ENCODE measurements at places on chromosomes 6 and 20.

GRCh38 chr6:73409395-73409794 lies 14.8 kb downstream of the DDX43 start:
- no peak for DNase-seq

DNA sequence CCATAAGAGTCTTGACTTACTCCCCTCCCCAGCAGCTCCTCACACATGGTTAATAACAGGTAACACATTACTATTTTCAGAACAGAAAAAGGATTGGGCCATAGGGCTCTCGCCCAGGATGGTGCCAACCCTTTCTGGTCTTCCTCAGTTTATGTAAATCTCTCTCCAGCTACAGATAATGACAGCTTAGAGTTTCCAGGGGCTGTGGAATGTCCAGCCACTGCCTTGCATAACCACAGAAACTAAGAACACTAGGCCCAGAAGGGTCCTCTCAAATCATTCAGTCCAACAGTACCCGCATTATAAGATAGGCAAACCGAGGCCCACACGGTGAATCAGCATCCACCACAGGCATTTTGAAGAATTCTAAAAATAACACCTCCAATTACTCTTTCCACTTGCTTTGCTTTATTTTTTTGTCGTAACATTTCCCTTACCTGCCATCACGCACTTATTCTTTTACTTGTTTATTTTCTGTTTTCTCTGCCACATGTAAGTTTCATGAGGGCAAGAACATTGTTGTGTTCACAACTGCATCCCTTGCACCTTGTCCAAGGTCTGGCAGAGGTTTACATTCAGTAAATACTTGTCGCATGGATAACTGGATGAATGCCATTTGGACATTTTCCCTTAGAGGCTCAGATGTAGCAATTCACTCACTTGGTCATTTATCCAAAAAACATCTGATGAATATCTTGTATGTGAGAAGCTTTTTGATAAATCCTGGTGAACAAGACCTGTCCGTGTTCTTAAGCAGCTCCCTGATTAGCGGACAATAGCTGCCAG lies 6.4 kb upstream of the SDC4 start:
- DNase-seq = no peak

DNA sequence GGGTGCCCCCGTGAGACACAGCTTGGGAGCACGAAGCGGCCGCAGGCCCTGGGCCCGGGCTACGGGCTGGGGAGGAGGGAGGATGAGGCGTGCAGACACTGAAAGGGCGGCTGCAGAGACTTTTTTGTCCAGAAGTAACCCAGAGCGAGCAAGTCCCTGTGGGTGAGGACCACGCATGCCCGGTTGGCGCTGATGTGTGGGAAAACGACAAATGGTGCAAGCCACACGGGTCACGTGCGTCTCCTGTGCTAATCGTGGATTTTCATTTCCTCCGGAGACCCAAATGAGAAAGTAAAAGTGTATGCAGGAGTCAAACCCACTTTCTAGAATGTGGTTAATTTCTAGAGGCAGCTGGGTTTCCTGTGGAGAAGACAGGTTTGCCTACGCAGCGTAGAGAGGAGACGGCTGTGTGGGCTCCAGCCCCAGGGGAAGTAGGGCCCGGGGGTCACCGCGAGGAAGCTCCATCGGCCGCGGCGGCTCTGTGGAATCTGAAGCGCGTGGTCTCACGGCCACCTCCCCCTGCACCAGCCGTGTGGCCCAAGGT lies 19.0 kb downstream of the DLL1 start:
- DNase-seq = no peak

GRCh38 chr20:62937268-62938104 lies 461 bp upstream of the GID8 start:
- DNase-seq = peak; percentile 23

DNA sequence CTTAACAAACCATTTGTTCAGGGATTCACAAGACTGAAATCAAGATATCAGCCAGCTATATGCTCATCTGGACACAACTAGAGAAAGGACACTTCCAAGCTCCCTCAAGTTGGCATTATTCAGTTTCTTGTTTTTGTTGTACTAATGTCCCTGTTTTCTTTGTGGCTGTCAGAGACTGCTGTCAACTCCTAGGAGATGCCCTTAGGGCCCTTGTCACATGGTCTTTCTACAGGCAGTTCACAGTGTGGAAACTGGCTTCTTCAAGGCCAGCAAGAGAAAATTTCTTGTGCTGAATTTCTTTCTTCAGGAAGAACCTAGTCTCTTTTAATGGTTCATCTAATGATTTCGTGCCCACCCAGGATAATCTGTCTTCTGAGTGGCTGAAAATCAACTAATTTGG lies 677.2 kb upstream of the MAN1A1 start:
- no peak for DNase-seq

DNA sequence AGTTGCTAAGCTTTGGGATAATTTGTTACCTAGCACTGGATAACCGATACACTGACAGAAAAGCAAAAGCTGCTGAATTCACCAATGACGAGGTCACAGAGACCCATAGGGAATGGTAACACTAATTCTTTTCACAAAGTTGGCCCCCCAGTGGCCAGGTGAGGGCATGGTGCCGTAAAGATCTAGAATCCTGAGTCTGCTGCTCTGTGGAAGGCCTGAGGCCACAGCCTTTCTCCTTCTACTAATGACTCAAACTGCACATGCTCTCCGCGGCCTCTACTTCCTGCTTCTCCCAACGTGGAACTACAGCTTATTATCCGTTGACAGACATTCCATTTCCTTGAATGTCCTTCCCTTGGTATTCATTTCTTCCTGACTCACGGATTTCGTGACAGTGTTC lies 127.1 kb downstream of the OPRM1 start:
- no peak for DNase-seq

DNA sequence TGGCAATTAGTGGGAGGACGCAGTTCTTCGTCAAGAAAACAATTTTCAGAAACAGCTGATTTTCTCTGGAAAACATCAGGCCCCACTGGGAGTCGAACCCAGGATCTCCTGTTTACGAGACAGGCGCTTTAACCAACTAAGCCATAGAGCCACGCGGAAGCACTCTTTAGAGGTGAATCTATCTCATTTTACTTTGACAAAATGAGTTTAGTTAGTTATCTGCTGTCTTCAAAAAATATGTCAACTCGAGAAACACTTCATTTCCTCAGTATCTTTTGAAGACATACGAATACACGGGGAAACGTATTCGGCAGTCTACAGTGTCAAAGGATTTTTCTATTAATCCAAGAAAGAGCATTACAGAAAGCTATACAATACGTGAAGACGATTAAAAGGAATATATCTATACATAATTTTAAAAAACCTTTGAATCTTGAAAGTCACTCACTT lies 26.7 kb downstream of the GPX6 start:
- no peak for DNase-seq

- no peak for DNase-seq
These were observed 16.2 kb upstream of the PKHD1 start for GRCh38 chr6:52103623-52104022.

GRCh38 chr6:159931846-159932245 lies 37.0 kb upstream of the IGF2R start:
- no peak for DNase-seq

DNA sequence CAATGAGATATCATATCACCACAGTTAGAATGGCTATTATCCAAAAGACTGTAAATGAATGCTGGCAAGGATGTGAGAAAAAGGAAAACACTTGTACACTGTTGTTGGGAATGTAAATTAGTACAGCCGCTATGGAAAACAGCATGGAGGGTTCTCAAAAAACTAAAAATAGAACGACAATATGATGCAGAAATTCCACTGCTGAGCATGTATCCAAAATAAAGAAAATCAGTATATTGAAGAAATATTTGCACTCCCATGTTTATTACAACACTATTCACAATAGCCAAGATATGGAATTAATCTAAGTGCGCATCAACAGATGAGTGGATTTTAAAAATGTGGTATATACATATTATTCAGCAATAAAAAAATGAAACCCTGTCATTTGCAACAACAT lies 898.9 kb upstream of the MAN1A1 start:
- DNase-seq = no peak

DNA sequence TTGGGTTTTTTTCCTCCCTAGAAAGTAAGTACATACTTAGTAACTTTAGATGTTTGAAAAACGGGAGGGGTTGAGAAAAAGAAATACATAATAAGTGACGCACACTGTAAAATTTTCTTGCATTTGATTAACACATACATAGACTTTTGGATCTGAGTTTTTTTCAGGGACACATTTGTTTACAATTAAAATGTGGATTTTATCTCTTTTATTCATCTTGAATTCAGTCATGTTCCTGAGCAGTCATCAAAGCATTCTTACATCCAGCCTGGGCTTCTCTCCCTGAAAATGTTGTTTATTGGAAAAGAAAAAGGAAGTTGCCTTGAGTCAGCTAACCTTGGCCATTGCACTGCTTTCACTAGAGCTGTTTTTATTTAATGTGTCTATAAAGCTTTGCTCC lies 8.7 kb upstream of the RPP40 start:
- no peak for DNase-seq

DNA sequence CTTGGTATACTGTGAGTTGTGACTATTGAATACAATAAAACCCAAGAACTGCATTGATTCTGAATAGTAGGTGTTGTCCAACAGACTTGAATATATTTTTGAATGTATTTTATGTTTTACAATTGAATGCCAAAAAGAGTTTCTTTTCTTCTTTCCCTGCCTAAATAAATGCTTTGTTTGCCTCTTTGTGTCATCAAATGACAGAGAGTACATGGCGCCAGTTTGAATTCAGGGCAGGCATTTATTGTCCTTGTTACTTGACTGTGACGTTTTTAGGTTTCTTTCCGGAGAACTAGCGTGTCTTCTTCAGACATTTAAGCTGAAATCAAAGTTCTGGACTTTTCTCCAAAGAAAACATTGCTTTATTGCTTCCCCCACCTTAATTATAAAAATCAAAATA lies 16.6 kb downstream of the KIF3B start:
- DNase-seq = no peak

DNA sequence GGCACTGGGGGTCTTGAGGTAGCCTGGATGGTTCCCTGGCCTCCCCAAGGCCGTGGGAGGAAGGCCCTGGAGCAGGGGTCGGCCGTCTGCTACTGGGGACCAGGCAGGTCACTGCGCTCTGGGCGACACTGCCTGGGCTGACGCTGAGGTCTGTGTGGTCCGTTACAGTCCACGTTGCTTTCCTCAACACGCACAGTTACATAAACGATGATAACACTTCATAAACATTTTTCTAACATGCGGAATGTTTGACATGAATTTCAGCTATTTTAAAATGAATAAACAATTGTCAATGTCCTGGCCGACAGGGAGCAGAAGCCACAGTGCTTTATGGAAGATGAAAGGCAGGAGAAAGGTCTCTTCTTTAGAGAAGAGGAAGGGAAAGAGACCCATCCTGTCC lies 10.2 kb upstream of the RBBP8NL start:
- no peak for DNase-seq

DNA sequence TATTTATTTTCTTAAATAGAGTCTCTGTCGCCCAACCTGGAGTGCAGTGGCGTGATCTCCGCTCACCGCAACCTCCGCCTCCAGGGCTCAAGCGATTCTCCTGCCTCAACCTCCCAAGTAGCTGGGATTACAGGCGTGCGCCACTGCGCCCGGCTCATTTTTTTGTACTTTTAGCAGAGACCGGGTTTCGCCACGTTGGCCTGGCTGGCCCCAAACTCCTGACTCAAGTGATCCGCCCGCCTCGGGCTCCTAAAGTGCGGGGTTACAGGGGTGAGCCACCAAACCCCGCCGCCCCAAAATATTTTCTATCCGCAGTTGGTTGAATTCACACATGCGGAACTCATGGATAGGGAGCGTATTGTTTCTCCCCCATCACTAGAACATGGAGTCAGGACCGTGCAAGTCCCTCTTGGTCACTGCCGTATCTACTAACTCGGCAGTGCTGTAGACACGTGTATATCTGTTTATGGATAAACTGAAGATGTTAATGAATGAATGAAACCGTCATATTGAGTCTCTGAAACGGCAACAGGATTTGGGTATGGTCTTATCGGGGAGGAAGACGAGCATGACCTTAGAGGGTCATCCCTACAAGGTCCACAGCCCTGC lies 904 bp downstream of the MKKS start:
- DNase-seq = no peak

- no peak for DNase-seq
These were observed 228.1 kb upstream of the CITED2 start for GRCh38 chr6:139602577-139602976.

- no peak for DNase-seq
These were observed 1.1 kb downstream of the GNL1 start for GRCh38 chr6:30554962-30555815.

- DNase-seq = no peak
These were observed 36.0 kb downstream of the TAF8 start for GRCh38 chr6:42086046-42087035.

GRCh38 chr6:137197684-137198645 lies 21.2 kb downstream of the IFNGR1 start:
- DNase-seq = no peak

GRCh38 chr20:5888041-5888440 lies 62.3 kb downstream of the TRMT6 start:
- DNase-seq = no peak

DNA sequence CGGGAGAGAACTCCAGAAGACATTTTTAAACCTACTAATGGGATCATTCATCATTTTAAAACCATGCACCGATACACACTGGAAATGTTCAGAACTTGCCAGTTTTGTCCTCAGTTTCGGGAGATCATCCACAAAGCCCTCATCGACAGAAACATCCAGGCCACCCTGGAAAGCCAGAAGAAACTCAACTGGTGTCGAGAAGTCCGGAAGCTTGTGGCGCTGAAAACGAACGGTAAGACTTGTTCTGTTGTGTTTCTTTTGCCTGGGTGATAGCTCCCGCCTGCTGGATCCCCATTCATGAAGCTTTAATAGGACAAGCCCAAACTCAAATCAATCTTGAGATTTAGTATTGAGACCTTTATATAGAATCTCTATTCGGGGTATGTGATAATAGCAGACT lies 4.2 kb downstream of the TNFAIP3 start:
- DNase-seq = no peak

- no peak for DNase-seq
These were observed 333.3 kb upstream of the SYNCRIP start for GRCh38 chr6:85975957-85976356.

GRCh38 chr6:137811121-137811915 lies 55.7 kb upstream of the TNFAIP3 start:
- no peak for DNase-seq

GRCh38 chr20:62624325-62624690 lies 18.0 kb upstream of the SLCO4A1 start:
- no peak for DNase-seq

DNA sequence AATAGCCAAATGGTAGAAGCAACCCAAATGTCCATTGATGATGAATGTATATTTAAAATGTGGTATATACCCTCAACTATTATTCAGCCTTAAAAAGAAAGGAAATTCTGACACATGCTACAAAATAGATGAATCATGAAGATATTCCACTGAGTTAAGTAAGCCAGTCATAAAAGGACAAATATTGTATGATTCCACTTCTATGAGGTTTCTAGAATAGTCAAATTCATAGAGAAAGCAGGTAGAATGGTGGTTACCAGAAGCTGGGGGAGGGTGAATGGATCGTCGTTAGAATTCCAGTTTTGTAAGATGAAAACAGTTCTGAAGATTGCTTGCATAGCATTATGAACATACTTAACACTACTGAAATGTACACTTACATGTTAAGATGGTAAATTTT lies 214.3 kb upstream of the MYLIP start:
- DNase-seq = no peak
